ENCODE measurements at places on chromosomes 3 and 15.
A peak's percentile ranks its signal among the peaks of the same experiment; 100 is the strongest.

GRCh38 chr15:87945246-87945645 is 311.3 kb downstream of the NTRK3 start:
- DNase-seq, result no peak

GRCh38 chr3:38960953-38961622 is 90.7 kb downstream of the SCN11A start:
- peak; percentile 12 for DNase-seq

DNA sequence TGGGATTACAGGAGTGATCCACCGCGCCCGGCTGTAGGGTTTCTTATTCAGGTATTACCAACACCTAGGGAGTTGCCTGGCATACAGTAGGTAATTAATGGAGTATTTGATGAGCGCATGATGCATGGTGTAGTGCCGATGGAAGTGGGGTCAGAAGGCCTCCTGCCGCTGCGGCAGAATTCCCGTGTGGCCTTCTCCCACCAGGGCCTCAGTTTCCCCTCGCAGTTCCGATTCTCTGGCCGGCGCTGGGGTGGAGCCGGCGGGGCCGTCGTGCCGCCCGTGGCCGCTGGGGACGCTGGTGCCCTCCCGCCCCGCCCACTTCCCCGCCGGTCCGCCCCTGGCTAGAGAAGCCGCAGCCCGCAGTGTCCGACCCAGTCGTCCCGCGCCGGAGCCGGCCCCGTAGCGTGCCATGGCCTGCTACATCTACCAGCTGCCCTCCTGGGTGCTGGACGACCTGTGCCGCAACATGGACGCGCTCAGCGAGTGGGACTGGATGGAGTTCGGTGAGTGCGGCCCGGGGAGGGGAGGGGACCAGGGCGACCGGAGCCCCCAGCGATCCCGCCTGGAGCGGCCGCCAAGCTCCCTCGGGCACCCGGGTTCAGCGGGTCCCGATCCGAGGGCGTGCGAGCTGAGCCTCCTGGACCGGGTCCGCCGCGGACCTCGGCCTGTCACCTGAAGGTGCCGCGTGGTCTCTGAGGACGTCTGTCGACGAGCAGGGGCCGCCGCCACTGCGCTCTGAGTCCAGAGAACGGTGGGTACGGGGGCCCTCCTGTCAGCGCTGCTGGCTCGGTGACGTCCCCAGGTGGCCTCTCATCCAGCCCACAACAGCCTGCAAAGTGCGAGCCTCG is at the start of gene IRAK2:
IRAK2 (plus strand) TSS at position 374 of the 848 bp plus-strand sequence; CDS start at position 410, 36 bp downstream.
- peak; percentile 51 for DNase-seq

GRCh38 chr3:154334973-154335420 is 10.7 kb upstream of the DHX36 start:
- peak; percentile 39 for DNase-seq

DNA sequence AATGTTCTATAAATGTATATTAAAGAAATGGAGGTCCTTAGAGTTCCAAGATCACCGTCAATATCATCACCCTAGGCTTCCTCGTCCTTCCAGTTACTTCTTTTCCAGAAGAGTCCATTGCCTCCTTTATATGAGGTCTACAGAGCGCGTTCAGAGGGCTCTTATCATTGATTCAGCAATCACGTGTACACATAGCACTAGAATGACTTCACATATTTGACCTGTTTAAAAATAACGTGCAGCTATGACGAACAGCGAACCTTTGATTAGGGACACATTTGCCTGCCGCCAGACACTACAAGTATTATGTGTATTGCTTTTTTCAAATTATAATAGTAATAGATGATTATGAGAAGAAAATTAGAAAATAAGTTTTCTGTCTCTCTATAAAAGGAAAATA is 26.0 kb downstream of the IGF1R start:
- no peak for DNase-seq

DNA sequence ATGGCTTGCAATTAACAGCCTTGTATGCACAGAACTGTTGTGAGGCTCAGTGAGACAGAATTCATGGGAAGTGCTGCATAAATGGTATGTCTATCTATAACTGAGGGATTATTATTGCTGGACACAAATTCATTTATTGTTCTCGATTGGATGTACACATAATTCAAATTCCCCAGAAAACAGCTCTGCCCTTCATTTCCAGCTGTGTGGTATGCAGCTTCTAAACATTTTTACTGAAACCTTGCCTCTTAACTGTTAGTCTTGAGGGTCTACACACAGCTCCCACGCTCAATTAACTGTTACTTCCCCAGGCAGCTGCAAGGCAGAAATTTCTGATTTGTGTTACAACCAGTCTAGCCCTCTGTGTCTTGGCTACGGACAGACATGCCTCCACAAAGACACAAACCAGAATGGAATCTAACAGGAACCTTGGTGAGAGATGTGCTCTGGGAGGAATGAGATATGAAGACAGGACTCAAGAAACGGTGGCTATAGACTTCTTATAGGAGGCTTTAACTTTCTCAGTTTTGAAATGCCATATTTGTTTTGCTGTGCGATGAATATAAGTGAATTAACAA is 139.7 kb upstream of the TBL1XR1 start:
- DNase-seq, result no peak

DNA sequence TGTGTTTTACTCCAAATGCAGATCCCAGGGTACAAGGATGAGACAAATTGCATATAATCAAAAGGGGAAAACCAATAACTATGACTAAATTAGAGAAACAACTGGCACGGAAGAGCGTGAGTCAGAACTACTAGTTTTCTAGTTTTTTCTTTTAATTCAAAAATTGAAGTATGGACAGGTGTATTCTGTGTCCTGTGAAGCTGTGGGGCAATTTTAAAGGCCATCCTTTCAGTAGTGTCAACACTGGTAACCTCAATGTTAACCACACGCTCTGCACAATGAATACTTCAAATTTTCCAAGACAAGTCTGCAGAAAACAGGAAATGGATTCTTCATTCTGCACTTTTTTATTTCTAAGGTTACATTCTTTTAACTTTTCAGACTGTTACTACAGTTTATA is 32.5 kb upstream of the GOLGA8A start:
- no peak for DNase-seq

- DNase-seq, result peak; percentile 74
Measured at GRCh38 chr15:82159922-82160321, 102.6 kb downstream of the EFL1 start.

DNA sequence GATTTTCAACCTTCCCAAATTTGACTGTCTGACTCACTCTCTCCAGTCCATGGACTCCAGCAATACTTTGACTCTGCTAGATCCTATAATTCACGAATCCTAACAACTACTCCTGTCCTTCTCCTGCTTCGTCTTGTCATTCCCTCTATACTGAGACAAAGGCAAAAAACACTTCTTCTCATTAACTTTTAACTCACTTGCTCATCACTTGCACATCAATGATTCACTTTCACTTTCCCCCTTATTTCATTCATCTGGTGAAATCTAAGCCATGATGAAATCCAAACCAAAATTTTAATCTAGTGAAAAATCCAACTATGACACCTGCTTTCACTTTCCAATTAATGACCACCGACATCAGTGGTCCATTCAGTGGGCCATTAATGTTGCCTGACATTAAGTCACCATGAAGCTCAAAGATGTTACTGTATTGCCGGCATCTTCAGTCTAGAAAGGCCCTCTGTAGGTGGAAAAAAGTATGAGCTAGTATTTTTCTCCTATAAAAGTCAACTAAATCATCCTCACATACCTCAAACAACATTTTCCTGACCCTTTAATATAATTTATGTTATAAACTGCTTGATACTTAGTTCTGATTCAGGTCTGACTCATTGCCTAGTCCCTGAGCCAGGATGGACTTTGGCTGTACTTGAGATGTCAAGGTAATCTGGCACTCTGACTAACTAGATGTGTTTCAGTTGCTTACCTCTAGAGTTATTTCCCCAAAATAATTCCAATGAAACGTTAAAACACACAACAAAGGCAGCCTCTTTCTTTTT is 158.6 kb downstream of the CNTN6 start:
- peak; percentile 39 for DNase-seq

GRCh38 chr3:149437710-149438109 is 36.8 kb upstream of the TM4SF4 start:
- no peak for DNase-seq

DNA sequence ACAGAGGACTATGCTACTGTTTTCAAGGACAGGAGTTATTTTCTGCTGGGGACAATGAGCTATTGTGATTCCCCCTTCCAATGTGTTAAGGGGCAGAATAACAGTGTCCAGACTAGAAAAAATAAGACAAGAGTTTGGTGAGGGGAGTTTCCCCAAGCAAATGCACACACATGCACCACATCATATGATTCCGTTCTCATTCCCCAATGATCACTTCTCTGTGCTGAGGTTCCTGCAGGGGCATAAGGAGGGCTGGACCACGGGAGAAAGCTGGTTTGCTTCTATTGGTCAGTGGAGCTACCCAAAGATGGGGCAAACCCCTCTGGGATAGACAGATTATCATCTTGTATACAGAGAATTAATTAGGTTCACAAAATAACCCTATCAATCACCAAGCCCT is 80.6 kb downstream of the RBPMS2 start:
- DNase-seq, result no peak

DNA sequence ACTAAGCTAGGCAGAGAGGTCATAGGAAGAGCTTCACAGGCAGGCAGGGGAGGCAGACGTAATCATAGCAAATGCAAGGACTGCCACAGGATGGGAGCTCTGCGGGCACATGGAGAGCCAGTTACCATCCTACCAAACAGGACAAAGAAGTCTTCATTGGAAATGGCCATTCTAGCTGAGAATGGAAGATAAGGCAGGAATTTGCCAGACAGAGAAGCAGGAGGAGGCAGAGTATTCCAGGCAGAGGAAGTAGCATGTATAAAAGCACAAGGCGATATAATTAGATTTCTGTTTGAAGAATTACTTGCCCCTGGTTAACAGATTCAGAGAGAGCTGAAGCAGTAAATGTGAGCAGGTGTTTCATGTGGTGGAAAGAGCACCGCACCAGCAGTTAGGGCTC is 3.5 kb upstream of the SEMA5B start:
- no peak for DNase-seq

GRCh38 chr3:184730924-184731323 is 19.1 kb upstream of the MAGEF1 start:
- no peak for DNase-seq

DNA sequence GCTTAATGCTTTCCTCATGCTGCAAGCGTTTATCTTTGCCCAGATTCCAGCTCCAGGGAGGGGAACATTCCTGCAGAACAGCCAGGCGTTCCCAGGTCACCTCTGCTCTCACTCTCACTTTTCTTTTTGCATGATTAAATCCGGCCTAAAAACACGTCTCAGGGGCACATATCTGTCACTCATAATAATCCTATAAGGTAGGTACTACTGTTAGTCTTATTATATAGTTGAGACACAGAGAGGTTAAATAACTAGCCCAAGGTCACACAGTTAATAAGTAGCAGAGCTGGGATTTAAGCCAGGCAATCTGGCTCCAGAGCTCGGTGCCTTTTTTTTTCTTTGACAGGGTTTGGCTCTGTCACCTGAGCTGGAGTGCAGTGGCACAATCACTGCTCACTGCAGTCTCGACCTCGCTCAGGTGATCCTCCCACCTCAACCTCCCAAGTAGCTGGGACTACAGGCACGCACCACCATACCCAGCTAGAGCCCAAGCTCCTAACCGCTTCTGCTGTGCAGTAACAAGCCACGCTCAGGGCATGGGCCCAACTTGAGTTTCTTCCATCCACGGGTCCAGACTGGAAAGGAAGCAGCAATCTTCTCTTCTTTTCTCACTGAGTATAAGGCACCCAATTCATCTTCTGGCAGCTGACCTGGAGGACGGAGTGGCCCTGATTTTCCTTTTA is 96.5 kb downstream of the LIPC start:
- peak; percentile 97 for DNase-seq

DNA sequence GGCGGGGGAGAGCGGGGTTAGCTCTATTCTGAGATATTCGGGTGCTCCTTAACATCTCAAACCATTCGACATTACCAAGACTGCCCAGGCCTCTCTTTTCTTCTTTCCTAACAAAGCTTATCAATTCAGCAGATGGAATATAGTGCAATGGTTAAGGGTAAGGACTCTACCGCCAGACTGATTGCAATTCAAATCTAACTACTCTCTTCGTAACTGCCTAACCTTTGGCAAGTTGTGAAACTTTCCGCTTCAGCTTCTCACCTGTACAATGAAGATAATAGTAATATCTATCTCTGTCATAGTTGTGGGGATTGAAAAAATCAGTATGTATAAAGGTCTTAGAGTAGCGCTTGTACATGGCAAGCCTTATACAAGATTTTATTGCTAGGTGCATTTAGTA is 972 bp downstream of the UBA5 start:
- DNase-seq, result peak; percentile 31

GRCh38 chr3:41141433-41142167 is 57.7 kb upstream of the CTNNB1 start:
- DNase-seq, result no peak

GRCh38 chr3:60154011-60154410 is 1097.2 kb downstream of the FHIT start:
- DNase-seq, result peak; percentile 54

DNA sequence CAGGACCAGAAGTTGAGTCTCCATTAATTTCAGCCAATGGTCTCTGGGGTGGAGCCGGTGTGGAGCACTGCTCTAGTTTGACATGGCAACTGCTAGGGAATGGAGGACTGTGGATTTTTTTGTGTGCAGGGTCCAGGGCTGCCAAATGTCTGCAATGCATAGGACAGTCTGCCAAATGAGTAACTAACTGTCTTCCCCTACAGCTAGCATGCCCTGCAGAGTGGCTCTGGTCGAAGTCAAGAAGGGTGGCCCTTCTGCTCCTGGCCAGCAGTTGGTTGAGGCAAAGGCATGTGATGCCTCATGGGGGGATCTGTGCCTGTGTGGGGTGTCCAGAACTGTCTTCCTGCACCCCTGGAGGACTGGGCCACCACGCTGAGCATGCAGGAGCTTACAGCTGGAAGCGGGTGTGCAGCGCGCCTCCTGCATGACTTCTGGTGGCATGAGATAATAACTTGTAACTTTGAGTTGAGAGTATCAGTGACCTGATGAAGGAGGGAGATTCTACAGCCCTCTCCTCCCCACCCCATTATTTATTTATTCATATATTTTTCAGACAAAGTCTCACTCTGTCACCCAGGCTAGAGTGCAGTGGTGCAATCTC is 4.6 kb downstream of the TPRA1 start:
- no peak for DNase-seq

DNA sequence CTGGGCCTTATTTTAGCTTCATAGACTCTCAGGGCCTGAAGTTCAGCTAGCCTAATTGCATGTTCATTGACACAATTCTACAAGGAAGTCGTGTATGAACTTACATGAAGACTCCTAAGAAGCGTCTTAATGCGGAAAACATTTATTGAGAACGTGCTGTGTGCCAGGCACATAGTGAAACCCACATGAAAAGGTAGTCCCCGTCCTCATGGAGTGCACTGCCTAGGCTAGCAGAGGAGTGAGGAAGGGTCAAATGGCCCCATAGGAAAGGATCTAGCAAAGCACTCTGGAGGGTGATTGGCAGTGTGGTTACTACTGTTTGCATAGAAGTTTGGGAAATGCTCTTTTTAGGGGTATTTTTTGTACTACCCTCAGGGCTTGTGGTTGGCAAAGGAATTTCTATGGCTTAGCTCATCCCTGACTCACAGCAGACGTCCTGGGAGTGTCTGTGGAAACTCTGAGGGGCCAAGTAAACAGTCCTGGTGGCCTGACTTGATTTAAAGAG is 854 bp upstream of the NPTN start:
- peak; percentile 88 for DNase-seq

GRCh38 chr15:94042180-94042928 is 189.0 kb upstream of the MCTP2 start:
- DNase-seq, result no peak

GRCh38 chr3:185851046-185851445 is 26.2 kb upstream of the IGF2BP2 start:
- no peak for DNase-seq

- no peak for DNase-seq
Measured at GRCh38 chr3:50806031-50806430, 131.3 kb downstream of the DOCK3 start.

- DNase-seq, result no peak
Measured at GRCh38 chr3:185935465-185936272, 2.1 kb downstream of the TRA2B start.

- no peak for DNase-seq
Measured at GRCh38 chr3:133869586-133869985, 26.1 kb downstream of the RAB6B start.
